Kidney epithelial cell (primary cell): ENCODE measurements at places on chromosomes 11 and 22. TPM values are rescaled to one million over a fixed set of nuclear protein-coding genes. Genes with fewer than 3 reads are reported as not detected.

MUC6 gene
- total RNA-seq, result under 0.01 TPM in 1 of 2 replicates, not detected in the other

NOX4 gene
- total RNA-seq, result 11.2 and 16.8 TPM in 2 replicates

SCN3B gene
- 2.1 and 2.4 TPM in 2 replicates for total RNA-seq

DNA sequence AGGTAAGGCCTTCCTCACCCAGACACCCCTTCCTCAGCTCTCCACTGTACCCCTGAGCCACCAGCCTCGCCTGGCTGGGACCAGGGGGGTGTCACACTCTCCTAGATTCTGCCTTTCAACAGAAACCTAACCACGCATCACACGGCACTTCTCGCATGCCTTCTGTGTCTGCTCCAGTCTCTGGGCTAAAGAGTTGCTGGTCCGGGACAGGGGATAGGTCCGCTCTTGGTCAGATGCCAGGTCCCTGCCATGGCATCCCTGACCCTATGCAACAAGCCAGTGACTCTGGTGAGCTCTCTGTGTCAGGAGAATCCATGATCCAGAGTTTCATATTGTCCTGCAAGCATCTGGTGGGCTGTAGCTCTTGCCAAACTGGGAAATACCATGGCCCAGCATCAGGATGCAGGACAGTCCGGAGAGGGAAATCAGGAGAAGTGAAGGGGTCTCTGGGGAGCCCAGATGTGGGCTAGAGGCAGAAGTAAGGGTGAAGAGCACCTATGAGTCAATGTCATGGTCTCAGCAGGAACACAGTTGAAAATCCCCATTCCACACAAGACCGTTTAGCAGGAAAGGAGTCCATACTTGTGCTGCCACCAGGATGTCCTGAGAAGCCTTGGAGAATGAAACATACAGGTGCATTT is 14.1 kb downstream of the IGLL5 start:
- DNase-seq, result no peak

DNA sequence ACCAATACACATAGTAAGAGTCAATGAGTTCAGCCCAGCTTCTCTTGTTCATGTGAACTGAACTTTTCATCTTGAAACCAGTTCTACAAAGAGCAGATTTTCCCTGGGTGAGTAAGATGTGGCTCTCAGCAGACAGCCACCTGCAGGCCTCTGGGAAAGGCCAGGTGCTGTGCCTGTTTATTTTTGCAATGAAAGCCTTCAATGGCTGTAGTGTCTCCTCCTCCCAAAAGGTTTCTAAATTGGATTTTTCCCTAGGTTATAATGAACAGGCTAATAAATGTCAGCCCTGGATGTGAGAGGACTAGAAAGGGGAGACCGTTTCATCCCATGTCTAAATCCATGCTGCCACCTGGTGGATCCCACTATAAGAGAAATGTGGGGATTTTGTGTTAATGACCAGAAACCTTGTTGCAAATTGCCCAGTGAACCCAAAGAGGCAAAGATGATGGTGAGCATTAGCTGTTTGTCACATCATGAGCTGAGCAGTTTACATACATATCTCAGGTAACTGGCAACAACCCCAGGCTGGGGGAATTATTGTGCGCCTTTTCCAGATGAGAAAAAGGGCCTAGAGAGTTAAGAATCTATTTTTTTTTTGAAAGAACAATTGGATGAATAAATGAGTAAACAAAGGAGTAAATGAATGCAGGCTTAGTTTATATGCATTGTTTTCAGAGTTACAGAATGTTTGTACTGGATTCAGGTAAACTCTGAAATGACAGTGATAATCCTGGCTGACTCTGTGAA is 12.7 kb downstream of the C11orf91 start:
- no peak for DNase-seq

DNA sequence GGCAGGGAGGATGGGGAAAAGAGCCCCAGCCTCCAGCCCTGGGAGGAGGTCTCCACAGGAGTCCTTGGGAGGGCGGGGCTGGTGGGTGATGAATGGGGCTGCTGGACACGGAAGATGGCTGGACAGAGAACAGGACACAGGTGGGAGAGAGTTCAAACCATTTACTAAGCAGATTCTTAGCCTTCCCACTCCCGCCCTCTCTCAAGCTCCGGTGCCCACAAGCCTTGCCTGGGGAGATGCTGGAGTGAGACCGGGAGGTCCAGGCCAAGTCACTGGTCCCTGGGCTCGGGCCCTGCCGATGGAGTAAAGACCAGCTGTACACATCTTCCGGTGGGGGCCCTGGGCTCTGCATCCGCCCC is 1.4 kb downstream of the CLDN5 start:
- DNase-seq, result no peak

GRCh38 chr22:46041642-46042041 is 64.7 kb upstream of the WNT7B start:
- no peak for DNase-seq

DNA sequence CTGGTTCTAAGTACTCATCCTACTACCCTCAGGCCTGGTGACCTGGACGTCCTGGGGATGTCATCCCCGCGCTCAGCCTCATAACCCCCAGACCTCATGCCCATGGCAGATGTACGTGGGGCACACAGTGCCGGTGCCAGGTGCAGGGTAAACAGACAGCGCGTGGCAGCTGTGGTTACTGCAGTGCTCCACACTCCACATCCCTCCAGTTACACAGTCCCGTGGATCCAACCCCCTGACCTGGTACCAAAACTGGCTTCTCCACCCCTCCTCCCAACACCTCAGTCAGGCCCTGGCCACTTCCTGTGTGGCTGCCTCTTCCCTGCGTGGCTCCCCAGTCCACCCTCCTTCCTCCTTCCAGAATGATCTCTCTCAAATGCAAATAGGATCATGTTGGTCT is 95.2 kb downstream of the DSCAML1 start:
- no peak for DNase-seq

DNA sequence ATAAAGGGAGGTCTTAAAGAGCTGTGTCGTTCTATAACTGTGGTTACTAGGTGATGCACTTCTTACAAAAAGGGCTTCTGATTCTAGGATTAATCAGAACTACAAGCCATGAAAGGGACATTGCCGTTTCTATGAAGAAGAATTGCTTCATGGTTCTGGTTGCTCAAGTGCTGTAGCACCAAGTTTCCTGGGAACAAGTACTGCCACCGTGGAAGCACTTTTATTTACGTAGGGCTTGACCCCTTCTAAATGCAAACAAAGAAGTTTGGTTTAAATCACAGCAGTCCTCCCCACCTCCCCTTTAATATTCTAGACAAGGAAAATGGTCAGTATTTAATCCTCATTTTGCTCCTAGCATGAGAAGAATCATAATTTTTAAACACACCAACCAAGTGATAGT is 9.8 kb downstream of the YAP1 start:
- DNase-seq, result no peak

GRCh38 chr11:18650859-18651557 is 16.9 kb upstream of the SPTY2D1 start:
- DNase-seq, result no peak

- no peak for DNase-seq
Measured at GRCh38 chr11:23688411-23688810, 808.4 kb upstream of the LUZP2 start.

GRCh38 chr11:118217575-118217974 is 7.2 kb downstream of the JAML start:
- no peak for DNase-seq

GRCh38 chr22:40405178-40406062 is 35.0 kb downstream of the SGSM3 start:
- DNase-seq, result no peak

GRCh38 chr11:102289592-102289991 is 27.7 kb upstream of the BIRC3 start:
- no peak for DNase-seq

DNA sequence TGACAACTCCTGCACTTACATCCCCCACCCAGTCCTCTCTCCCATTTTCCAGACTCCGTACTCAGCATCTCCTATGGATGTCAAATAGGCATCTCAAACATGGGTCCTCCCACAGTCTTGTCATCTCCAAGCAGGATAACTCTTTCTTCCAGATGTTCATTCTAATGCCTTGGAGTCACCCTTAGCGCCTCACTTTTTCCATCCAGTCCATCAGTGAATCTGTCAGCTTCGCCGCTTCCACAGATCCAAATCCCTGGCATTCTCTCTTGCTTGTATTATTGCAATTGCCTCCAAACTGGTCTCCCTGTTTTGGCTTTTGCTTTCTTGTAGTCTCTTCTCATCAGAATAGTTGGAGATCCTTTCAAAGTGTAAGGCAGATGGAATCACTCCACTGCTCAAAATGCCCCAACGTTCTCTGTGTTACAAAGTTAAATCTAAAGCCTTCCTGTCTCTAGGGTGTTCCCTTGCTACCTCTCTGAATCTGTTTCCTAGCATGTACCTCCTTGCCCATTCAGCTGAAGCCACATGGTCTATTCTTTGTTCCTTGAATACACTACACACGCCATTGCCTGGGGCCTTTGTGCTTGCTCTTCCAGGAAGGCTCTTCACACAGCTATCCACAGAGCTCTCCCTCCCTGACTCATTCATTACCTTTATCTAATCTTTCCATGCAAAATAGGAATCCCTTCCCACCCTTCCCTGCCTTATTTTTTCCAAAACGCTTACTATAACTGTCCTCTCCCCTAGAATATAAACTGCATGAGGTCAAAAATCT is 64.8 kb downstream of the UBASH3B start:
- DNase-seq, result no peak
